ENCODE measurements at places on chromosomes 2 and 18.

DNA sequence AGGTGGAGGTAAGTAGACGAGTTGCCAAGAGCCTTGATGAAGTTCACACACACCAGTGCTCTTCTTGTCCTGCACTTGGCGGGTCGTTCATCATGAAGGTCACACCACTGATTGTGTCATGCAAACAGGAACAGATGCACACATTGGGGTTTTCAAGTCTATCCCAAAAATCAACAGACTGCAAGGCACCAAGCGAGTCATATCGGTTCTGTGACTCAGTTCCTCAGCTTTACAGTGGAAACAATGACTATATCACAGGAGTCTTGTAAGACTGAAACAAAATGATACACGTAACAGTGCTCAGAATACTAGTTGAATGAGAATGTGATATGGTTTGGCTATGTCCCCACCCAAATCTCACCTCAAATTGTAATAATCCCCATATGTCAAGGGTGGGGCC lies 526.9 kb upstream of the ID2 start:
- no peak for DNase-seq

DNA sequence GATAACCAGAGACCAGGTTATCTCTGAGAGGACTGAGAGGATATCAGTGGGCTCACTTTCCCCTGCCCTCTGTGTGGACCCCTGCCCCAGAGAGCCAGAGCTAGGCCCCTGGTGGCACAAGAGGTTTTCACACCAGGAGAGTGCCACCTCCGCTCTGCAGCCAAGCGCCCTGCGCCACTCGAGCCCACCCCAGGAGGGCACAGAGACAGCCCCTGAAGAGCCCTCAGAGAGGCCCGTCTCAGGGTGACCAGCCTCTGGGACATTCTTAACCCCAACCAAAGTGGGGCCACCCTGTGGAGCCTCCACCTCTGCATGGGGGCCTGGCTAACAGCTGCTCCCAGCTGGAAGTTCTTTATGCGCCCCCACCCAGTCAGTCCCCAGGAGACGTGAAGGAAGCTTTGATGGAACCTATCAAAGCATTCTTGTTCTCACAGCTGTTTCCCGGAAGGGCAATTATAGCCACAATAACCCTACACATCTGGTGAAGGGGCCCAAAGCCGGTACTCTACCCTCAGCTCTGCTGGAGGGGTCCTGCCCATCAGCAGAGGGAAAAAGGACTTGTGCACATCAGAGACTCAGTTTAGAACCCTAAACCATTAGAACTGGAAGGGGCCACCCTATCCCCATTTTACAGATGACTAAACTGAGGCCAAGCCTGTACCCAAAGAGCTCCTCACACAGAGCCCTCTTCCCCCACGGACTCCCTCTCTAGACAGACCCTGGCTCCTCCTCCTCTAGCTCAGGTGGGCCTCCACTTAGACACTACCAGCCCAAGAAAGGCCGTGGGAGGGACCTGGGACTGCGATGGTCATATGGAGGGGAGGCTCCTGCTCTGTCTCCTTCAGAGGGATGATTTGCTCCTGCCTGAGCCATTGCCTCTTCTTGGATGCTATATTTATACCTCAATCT lies 101.1 kb downstream of the ZFP36L2 start:
- no peak for DNase-seq

GRCh38 chr2:30803281-30803680 lies 4.0 kb downstream of the CAPN13 start:
- DNase-seq = no peak

- DNase-seq = no peak
Observed at GRCh38 chr2:169086893-169087467, 17.6 kb downstream of the DHRS9 start.

GRCh38 chr2:207308519-207309224 lies 142.9 kb upstream of the KLF7 start:
- DNase-seq = no peak

DNA sequence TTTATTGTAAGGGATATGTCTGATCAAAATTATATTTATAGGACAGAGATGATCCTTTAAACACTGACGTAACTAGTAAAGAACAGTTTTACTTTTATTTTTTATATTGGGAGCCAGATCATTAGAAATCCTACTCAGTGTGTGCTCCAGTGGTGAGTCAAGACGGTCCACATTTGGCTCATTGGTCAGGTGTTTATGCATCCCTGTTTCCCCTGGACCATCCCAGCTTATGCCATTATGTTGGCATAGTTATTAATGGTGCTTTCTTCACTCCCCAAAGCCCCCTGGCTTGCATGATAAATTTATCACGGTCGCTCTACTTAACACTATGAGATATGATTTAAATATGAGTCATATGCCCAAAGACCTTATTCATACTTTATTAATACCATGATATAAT lies 293.4 kb downstream of the XIRP2 start:
- no peak for DNase-seq

DNA sequence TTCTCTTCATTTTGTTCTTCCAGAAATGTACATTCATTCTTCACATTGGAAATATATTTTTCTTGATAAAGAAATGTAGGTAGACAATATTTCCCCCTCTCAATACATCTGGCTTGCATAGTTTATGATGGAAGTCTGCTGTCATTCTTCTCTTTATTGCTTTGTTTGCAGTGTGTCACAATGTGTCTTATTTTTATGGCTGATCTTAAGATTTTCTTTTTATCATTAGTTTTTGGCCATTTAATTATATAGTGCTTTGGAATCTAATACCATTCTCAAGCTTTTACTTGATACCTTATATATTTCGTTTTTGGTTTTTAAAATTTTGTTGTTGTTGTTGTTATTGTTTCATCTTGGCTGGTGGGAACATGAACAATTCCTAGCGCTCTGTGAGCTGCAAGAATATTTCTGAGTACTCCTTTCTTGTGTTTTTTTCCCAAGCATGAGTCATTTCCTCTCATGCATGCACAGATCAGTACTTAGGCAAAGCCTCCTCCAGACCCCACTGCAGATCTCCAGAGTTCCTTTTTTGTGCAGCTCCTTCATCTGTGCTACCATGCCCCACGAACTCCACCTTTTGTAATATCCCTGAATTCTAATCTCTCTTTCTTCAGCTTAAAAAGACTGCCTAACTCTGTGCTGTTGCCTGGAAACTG lies 13.7 kb upstream of the MMADHC start:
- no peak for DNase-seq

- DNase-seq = no peak
Observed at GRCh38 chr18:3346487-3346886, 84.6 kb downstream of the MYL12B start.

- DNase-seq = no peak
Observed at GRCh38 chr2:84959095-84959565, 11.8 kb upstream of the KCMF1 start.

GRCh38 chr18:62060820-62061219 lies 126.0 kb downstream of the PIGN start:
- DNase-seq = no peak

DNA sequence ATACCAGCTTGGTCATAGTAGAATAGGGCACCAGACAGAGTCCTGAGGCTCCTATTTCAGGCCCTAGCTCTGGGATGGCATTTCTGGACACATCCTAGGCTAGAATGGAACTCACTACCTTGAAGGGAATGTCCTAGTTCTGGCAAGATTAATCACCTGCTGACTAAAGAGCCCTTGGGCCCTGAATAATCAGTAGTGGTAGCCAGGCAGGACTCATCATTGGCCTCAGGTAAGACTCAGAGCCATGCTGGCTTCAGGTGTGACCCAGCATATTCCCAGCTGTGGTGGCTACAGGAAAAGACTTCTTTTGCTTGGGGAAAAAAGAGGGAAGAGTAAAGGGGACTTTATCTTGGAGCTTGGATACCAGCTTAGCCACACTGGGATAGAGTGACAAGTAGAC lies 131.0 kb upstream of the SRD5A2 start:
- no peak for DNase-seq

- DNase-seq = peak; percentile 8
Observed at GRCh38 chr2:187453078-187453641, 5.1 kb upstream of the CALCRL start.

DNA sequence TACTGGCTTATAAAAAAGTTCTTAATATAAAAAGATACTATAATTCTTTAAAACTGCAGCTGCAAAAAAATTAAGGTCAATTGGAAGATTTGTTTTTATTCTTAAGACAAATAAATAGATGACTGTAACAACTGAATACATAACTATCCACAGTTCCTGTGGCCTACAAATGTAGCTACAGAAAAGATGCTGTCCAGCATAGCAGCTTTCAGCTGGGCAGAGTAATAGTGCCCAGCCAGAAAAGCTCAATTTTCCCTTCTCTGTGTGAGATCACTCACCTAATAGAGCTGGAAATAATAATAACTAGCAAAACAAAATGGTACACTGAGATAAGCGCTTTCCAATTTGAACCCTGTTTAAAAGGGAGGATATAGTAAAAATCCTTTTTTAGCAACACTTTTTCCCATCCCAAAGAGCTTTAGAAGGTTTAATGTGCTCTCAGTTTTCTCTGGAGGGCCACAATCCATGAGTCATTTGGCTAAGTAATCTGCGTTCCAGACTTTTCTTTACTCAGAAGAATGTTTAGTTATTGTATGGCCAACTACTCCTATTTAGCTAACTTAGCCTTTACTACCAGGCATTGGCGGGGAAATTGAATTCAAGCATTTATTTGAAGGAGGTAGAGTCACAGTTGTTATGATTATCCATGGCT lies 158.1 kb upstream of the SLC39A10 start:
- no peak for DNase-seq

- DNase-seq = no peak
Observed at GRCh38 chr2:235966396-235966795, 201.8 kb downstream of the GBX2 start.
